ENCODE measurements at places on chromosomes 2 and 18. TPM values are rescaled to one million over a fixed set of nuclear protein-coding genes. Genes with fewer than 3 reads are reported as not detected.

The DYNAP gene
- total RNA-seq: not detected

The RUFY4 gene
- total RNA-seq: 1.4 TPM

The FBXO41 gene
- 31.5 TPM for total RNA-seq

The RESP18 gene
- total RNA-seq: not detected

The IL36A gene
- 0.42 TPM for total RNA-seq

The ATG9A gene
- 60.7 TPM for total RNA-seq

The PARD6G gene
- total RNA-seq: 0.98 TPM

The MAPK4 gene
- not detected for total RNA-seq

The MREG gene
- 16.2 TPM for total RNA-seq

The NEDD4L gene
- 1.4 TPM for total RNA-seq

The UCN gene
- total RNA-seq: 2.6 TPM
